ENCODE measurements at places on chromosomes 4 and X. TPM values are rescaled to one million over a fixed set of nuclear protein-coding genes. Genes with fewer than 3 reads are reported as not detected.

GPRIN3 gene
- polyA plus RNA-seq, result 1.0 TPM

TCP11X2 gene
- polyA plus RNA-seq, result not detected

ARFIP1 gene
- polyA plus RNA-seq, result 15.6 TPM

CFAP47 gene
- polyA plus RNA-seq, result 0.05 TPM

LDOC1 gene
- 77.2 TPM for polyA plus RNA-seq

KLKB1 gene
- polyA plus RNA-seq, result 0.50 TPM

GC gene
- polyA plus RNA-seq, result not detected

GPRASP1 gene
- 31.8 TPM for polyA plus RNA-seq

HDAC6 gene
- 56.7 TPM for polyA plus RNA-seq

MAP7D2 gene
- polyA plus RNA-seq, result 0.62 TPM

CYTL1 gene
- polyA plus RNA-seq, result 4.4 TPM

INTS6L gene
- 13.5 TPM for polyA plus RNA-seq

FDCSP gene
- polyA plus RNA-seq, result 18.3 TPM

MFAP3L gene
- 1.0 TPM for polyA plus RNA-seq

DAPP1 gene
- polyA plus RNA-seq, result 0.34 TPM

GIMD1 gene
- polyA plus RNA-seq, result not detected

SPANXD gene
- not detected for polyA plus RNA-seq

TEX13D gene
- polyA plus RNA-seq, result not detected

KLHL15 gene
- polyA plus RNA-seq, result 6.2 TPM

KIT gene
- polyA plus RNA-seq, result 18.3 TPM

MAGEB17 gene
- not detected for polyA plus RNA-seq

MMRN1 gene
- 38.3 TPM for polyA plus RNA-seq

FRYL gene
- 33.5 TPM for polyA plus RNA-seq

CYLC1 gene
- polyA plus RNA-seq, result not detected

SLC16A2 gene
- 16.3 TPM for polyA plus RNA-seq

FAT1 gene
- 20.5 TPM for polyA plus RNA-seq

SLC35A2 gene
- 10.3 TPM for polyA plus RNA-seq

TCEAL6 gene
- polyA plus RNA-seq, result 6.9 TPM

TMEM47 gene
- 15.4 TPM for polyA plus RNA-seq

KCNE5 gene
- polyA plus RNA-seq, result 0.64 TPM

MED12 gene
- 27.8 TPM for polyA plus RNA-seq

MTMR8 gene
- polyA plus RNA-seq, result 1.6 TPM

VCX3A gene
- polyA plus RNA-seq, result not detected

PDZD4 gene
- polyA plus RNA-seq, result 2.0 TPM

TKTL1 gene
- polyA plus RNA-seq, result 0.91 TPM

EXOC1L gene
- polyA plus RNA-seq, result not detected

DGKK gene
- not detected for polyA plus RNA-seq

NHSL2 gene
- 6.9 TPM for polyA plus RNA-seq

P2RY4 gene
- polyA plus RNA-seq, result 0.10 TPM

TCEAL9 gene
- polyA plus RNA-seq, result 216 TPM

DDX60 gene
- 12.0 TPM for polyA plus RNA-seq

TDO2 gene
- polyA plus RNA-seq, result 2.5 TPM

SHISA3 gene
- 2.5 TPM for polyA plus RNA-seq

TAF1 gene
- 33.8 TPM for polyA plus RNA-seq

FGF5 gene
- polyA plus RNA-seq, result 0.06 TPM

Data from ovary (tissue), 10 donors.